ENCODE measurements at places on chromosomes 6 and 20.
A peak's percentile ranks its signal among the peaks of the same experiment; 100 is the strongest.

DNA sequence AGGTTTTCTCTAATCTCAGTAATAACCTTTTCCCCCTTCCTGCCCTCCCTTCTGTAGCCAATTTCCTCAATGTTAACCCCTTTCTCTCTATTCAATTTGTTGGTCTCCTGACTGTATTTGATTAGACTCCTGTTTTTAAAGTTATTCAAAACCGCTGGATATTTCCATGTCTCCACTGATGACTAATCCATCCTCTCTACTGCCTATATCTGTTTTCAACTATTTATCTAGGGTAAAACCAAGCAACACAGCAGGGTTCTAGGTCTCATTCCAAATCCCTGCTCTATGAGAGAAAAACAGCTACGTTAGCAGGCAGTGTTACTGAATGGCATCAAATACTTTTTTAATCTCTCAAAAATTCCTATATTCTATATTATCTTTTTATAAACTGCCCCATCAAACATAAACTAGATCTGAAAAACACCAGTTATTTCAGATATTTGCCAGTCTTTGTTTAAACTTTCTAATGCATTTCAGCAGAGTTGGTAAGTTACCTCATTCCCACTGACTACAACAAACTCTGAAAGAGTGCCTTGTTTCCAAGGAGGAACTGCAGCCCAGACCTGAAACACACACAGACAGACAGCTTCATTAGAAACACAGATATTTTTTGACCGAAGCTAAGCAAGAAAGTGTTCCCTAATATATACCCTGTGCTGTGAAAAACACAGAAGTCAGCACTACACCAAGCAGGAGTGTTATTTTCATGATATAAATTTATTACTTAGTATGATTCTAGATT, 8.2 kb downstream of the RTN4IP1 start:
- DNase-seq = no peak

- DNase-seq = no peak
Measured at GRCh38 chr6:39335780-39336545, 13.5 kb upstream of the KCNK16 start.

GRCh38 chr6:5582762-5583161, 321.4 kb downstream of the FARS2 start:
- no peak for DNase-seq

DNA sequence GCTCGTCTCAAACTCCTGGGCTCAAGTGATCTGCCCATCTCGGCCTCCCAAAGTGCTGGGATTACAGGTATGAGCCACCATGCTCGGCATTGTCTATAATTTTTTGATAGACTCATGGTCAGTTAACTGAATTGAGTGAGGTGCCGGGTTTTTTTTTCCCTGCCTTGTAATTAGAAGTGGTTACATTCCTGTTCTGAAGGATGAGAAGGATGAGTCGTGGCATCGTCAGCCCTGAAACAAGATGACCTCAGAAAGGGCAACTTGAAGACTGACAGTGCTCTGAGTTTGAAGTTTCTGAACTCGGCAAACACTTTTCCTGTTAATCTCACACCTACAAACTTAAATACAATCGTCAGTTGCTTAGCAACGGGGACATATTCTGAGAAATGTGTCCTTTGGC, 158.7 kb upstream of the PDE10A start:
- no peak for DNase-seq

DNA sequence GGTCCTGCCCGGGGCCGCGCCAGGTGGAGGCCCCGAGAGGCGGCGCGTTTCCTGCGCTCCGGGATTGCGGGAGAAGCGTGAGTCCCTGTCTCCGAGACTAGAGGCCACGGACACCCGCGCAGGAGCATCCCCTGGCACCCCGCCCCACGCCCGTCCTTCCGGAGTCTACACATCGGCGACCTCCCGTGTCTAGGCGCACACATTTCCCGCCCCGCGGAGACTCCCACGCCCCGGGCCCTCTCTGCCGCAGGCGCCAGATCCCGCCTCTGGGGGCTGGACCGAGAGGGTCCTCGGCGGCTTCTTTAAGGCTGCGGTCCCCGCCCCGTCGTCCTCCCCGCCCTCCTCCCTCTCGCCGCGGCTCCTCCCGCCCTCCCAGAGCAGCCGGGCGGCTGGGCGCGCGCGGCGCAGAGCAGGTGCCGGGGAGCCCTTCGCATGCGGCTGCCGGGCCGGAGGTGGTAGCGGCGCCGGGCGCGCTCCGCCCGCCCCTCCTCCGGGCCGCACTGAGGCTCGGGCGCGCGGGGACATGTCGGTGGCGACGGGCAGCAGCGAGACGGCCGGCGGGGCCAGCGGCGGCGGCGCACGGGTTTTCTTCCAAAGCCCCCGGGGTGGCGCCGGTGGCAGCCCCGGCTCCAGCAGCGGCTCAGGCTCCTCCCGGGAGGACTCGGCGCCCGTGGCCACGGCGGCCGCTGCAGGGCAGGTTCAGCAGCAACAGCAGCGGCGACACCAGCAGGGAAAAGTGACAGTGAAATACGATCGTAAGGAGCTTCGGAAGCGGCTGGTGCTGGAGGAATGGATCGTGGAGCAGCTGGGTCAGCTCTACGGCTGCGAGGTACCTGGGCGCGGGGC, at the start of gene PPP1R14C:
TSS of gene PPP1R14C (plus strand) at position 375 of the 846 bp plus-strand sequence. CDS start at position 524, 149 bp downstream.
- peak; percentile 37 for DNase-seq

DNA sequence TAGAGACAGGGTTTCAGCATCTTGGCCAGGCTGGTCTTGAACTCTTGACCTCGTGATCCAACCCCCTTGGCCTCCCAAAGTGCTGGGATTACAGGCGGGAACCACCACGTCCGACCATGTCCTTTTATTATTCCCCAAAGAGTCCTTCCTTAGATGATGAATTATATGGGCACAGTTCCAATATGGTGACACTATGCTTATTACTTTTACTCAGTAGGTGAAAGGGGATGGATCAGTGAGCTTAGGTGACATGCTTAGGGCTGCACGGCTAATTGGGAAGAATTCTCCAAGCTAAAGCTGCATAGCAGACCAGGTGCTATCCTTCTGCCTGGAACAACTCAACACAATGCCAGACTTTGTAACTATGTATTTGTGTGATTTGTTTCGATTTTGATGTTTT, 38.2 kb upstream of the TFAP2C start:
- no peak for DNase-seq
